Fibroblast of upper back skin (primary cell): ENCODE measurements at places on chromosomes 7 and 10.
A peak's percentile ranks its signal among the peaks of the same experiment; 100 is the strongest.

GRCh38 chr7:118745927-118746326, 521.4 kb downstream of the ANKRD7 start:
- no peak for DNase-seq

DNA sequence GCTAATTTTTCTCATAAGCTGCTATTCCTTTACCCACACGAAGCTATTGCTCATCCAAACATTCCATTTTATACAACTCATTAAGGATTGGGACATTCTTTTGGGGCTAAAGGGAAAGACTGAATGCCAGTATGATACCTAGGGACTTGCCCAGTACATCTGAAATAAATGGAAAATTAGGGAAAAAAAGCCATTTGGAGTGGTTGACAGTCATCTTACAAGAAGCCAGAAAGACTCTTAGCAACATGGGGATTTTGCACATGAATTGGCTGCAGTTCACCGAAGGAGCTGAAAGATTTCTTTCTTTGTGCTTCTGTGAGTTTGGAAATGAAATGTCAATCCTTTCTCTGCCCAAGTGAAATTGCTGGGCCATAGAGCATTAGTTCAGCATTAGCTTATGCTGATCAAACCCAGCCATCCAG, 43.3 kb upstream of the MTURN start:
- peak; percentile 88 for DNase-seq

- no peak for DNase-seq
Observed at GRCh38 chr7:158959021-158959717, 102.8 kb downstream of the DYNC2I1 start.

GRCh38 chr7:90201500-90202195, 9.9 kb upstream of the STEAP2 start:
- no peak for DNase-seq

- no peak for DNase-seq
Observed at GRCh38 chr10:6929148-6929830, 349.2 kb upstream of the PRKCQ start.

DNA sequence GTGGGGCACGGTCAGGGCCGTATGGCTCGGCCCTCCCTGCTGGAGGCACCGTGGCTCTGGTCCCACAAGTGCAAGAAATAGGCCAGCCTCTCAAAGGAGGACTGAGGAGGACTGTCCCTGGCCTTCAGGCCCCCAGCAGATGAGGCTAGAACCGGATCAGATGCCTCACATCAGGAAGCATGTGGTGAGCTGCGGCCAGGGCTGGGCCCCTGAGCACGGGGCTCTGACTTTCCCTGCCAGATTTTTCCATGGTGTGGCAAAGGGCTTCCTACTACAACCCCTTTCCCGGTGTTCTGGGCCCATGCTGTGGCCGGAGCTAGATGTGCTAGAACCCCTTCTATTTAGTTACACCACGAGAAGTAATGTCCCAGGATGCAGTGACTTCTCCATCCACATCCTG, 100.4 kb downstream of the TCERG1L start:
- no peak for DNase-seq

DNA sequence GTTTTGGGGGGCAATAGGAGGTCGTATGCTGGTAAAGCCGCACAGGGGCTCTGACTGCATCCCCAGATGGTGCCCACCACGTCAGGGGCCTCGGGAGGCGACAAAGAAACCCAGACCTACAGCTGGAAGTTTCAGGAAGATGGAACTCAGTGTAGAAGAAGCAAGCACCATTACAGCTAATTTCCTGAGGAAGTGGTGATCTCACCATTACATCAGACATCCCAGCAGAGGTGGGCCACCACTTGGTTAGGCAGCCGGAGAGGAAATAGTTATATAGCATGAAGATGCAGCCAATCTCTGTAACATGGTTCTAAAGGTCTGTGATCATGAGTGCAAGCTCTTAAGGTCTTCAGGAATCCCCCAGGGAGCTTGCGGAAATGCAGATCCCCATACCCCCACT, 127.3 kb upstream of the PCBD1 start:
- DNase-seq = no peak

GRCh38 chr7:92626281-92626809, 36.2 kb upstream of the FAM133B start:
- no peak for DNase-seq

DNA sequence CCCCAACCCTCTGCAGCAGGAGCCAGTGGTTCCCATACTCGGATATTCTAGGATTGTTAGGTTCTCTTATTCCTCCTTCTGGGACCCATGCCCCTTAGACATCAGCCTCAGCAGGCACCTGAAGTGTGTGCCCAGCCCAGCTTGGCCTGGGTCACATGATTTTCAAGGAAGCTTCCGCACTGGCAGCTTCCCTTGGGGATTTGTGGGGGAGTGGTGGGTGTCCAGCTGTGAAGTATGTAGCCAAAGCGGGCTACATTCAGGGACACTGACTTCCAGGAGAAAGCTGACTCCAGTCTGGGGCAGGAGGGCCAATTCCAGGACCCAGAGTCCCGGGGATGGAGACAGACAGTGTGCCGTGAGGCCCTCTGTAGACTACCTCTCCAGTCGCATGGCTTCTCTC, 1.3 kb downstream of the LDB1 start:
- peak; percentile 35 for DNase-seq

DNA sequence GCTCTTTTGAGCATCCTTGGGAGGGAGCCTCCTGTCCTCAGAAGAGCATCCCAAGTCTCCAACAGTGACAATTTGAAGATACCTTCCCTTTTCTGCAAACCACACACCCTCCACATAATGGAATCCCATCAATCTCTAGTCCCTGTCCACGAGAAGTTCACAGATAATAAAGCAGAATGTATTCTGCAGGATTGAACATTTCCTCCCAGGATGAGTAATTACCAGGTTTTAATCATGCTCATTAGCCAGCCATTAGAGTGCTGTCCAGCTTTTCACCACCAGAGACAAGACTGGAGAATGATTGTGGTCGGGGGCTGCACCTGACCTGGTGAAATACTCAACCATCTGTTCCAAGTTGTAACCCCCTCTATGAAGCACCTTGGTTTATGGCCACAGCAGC, 958.6 kb downstream of the KCNMA1 start:
- DNase-seq = no peak

- no peak for DNase-seq
Observed at GRCh38 chr7:6181136-6181535, 91.3 kb downstream of the CYTH3 start.

GRCh38 chr10:98101366-98101765, 33.1 kb upstream of the R3HCC1L start:
- no peak for DNase-seq

GRCh38 chr7:39910108-39910869, 39.8 kb upstream of the CDK13 start:
- DNase-seq = peak; percentile 58

DNA sequence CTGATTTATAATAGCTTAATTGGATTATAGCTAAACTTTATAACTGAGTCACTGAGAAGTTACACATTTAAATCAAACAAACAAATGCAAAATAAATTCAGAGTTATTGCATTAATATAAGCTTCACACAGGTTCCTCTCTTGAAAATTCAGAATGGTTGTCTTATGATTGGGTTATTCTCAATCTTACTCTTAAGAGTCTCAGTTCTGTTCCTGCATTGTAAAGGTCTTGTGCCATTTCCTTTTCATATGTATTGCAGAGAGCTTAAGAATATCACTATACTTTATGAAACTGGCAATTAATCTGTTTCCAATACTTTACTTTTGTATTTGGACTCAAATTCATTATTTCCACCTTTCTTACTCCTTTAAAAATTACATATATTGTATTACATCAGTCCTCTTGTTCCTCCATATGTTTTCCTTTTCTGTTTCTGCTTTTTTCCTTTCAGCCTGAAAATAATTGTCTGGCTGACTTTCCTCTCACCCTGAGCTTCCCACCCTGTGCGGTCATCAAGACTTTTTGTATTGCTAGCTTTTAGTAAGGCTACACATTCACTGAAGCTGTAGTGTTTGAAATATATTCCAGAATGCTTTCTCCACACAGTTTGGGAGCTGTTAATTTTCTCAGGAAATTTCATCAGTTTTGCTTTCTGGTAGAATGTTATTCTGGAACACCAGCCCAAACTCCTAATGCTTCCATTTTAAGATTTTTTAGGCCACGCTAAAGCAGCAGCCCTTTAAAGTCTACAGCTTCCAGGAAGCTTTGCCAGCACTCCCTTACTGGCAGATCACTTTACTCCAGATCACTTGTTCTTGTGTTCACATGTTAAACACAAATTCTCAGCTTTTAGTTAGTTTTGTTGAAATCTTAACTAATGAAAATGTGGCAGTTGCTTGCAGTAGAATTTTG, 139.4 kb downstream of the KCND2 start:
- DNase-seq = no peak

DNA sequence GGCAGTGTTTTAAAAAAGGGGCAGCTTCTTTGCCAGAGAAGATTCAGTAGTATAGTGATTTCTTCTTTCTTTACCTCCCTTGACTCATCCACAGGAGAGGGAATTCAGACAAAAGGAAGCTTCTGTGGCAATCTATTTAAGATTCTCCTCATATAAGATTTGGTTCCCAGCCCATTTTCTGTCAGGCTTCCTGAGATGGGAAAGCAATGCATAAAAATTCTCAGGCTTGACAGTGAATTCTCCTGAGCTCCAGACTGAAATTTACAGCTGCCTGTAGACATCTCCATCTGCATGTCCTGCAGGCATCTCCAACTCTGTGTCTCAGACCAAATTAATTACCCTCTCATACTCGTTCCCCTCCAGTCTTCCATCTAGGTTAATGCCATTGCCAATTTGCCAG, 72.8 kb downstream of the TSPAN12 start:
- peak; percentile 7 for DNase-seq

DNA sequence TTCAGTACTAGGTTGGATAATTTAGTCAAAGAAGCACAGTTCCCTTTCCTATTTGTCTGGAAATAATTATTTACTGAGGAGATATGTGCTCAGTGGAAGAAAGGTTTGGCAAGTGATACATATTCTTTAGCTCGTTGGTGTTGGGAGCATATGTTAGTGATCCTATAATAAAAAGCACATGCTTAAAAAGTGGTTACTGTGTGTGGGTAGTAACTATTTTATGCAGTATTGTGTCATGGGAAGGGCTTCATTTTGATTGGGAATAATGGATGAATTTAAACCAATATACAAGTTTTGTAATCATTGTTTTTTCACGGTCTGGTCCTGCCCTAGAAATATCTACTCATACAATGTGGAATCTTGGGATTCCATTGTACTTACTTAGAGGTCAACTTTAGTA, 188.7 kb upstream of the PPP1R3A start:
- peak; percentile 88 for DNase-seq

DNA sequence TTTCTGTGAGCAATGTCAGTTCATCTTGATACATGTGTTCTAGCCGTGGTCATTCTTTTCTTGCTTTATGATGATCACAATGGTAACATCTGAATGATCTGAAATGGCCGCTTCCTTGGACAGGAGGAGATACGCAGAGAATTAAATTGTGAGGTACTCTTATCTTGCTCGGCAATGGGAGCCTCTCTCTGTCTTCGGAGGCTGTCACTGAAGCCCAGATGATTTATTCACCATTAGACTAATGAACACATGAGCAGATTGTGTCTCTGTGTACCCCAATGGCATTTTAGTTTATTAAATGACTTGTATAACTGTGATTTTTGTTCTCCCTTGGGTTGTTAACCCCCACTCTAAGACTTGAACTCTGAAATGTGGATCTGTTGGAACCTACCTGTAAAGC, 38.6 kb downstream of the RBM33 start:
- no peak for DNase-seq

- DNase-seq = peak; percentile 61
Observed at GRCh38 chr7:19118636-19119371, 1.4 kb upstream of the TWIST1 start.

DNA sequence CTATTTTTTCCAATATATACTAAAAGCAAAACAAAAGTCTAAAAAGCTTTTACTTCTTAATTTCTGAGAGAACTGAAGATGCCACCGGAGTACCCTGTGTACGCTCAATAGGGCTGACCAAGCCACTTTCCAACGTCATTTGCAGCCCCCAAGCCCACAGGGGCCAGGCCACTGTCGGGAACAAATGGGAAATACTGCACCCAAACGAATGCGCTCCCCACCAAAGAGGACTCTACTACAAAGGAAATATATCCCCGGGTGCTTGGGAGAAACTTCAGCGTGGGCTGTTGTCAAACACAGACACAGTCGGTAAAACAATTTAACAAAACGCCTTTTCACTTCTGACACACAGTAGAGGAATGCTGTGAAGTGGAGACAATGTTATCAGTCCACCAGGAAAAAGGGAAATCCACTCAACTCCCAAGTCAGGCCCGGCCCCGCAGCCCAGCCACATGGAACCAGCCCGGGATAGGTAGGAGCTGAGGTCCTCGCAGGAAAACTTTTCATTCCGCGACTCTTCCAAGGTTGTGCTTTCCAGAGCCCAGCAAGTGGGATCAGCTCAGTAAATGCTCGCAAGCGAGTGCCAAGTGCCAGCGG, 1.4 kb downstream of the PARD3 start:
- DNase-seq = peak; percentile 49

- DNase-seq = no peak
Observed at GRCh38 chr7:92788559-92789183, 47.7 kb downstream of the CDK6 start.

GRCh38 chr7:81488210-81488609, 281.6 kb downstream of the HGF start:
- no peak for DNase-seq

- DNase-seq = no peak
Observed at GRCh38 chr10:123903621-123904020, 12.0 kb upstream of the CPXM2 start.
